ENCODE measurements at places on chromosomes 1 and 21.

DNA sequence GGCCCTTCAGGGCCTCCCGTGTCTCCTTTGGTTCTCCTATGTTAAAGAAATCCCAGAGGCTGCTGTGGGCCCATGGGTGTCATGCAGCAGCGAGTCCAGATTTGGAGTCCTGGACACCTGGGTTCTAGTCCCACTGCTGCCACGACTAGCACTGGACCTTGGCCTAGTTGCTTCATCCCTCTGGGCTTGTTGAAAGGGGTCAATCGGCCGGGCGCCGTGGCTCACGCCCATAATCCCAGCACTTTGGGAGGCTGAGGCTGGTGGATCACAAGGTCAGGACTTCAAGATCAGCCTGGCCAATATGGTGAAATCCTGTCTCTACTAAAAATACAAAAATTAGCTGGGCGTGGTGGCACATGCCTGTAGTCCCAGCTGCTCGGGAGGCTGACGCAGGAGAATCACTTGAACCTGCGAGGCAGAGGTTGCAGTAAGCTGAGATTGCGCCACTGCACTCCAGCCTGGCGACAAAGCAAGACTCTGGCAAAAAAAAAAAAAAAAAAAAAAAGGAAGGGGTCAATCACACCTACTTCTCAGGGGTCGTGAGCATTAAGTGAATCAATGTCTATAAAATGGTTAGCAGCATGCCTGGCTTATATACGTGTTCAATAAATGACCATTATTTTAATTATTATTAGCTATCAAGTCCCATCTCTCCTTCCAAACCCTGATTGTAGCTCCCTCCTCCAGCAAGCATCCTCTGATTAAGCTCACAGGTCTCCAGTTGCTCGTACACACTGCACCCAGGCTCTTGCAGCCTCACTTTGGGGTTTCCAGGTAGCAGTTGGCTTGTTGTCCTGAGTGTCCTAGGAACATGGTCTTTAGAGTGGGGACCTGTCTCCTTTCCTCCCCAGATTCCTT, 43.8 kb downstream of the KIRREL1 start:
- no peak for DNase-seq

- no peak for DNase-seq
Observed at GRCh38 chr1:182952677-182953444, at the start of gene SHCBP1L. SHCBP1L (minus strand) TSS chr1:182953166; CDS start chr1:182953133, 33 bp downstream.

GRCh38 chr1:197062692-197063091, 4.4 kb downstream of the F13B start:
- no peak for DNase-seq

GRCh38 chr1:228178737-228179684, 13.4 kb downstream of the IBA57 start:
- DNase-seq = no peak

- no peak for DNase-seq
Observed at GRCh38 chr1:219784660-219785381, 143.5 kb downstream of the SLC30A10 start.

DNA sequence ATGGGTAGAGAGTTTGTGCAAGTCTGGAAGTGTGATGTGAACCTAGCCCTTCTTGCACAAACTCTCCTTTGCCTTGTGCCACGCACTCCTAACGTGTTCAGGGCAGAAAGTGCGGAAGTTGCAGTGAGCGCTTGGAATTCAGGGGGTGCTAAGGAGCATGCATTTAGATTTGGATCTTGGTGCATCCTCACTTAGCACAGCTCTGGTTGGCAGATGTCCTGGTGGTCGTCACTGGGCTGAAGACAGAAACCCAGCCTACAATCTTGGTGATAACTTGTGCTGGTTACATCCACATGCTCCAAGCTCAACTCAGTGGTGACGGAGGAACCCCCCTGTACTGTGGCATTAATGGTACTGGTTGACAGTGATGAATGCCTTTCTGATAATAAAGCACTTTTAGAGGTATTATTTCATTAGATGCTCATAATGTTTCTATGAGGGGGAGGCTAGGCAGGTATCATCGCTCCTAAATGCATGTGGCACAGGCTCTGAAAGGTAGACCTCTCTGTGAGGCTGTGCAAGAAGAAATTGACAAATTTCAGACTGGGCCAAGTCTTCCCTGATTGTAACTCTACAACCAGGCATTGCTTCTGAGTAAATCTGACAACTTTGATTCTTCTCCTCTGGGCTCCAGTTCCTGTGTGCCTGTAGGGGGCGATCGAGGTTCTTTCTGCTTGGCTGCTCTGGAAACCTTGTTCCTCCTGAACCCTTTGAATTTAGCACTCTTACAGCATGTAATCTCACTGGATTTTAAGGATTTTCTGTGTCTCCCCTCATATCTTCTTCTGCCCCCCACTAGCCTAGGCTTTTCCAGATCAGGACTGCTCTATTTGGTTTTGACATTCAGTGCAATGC, 40.6 kb downstream of the MAPKAPK2 start:
- peak; percentile 65 for DNase-seq

GRCh38 chr1:91406773-91407389, 2.2 kb upstream of the HFM1 start:
- no peak for DNase-seq

GRCh38 chr1:185645686-185646085, 88.5 kb upstream of the HMCN1 start:
- DNase-seq = no peak

DNA sequence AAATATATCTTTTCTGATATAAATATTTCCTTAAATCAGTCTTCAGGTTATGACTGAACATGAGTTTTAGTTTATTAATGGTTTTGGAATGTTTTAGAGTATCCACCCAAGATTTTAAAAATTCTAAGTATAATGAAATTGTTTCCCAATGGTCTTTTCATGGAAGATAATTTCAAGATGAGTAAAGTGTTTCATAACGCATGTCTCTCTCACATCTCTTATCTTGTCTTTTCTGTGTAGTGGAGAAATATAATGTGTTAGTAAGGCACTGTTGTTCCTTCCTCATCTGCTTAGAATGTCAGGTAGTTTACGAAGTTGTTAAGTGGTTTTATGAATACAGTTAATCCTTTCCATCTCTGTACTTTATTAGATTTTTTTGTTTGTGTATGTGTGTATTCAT, 49.6 kb downstream of the PLA2G4A start:
- no peak for DNase-seq

DNA sequence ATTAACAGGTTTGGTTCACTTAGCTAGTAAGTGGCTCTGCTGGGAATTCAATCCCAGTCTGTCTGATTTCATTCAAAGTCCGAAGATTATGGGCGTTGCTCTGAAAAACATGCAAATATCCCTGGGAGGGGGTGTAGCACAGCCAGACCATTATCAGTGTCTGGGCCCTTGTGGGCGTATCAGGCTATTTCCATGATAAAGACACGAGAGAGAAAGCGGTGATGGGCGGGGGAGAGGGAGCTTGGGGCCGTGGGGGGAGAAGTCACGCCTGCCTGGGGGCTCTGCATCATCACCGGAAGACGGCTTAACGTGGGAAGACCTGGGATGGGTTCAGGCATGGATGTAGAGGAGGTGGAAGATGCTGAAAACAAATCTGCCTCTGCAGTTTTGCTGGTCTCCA, 25.8 kb downstream of the IL6R start:
- no peak for DNase-seq

DNA sequence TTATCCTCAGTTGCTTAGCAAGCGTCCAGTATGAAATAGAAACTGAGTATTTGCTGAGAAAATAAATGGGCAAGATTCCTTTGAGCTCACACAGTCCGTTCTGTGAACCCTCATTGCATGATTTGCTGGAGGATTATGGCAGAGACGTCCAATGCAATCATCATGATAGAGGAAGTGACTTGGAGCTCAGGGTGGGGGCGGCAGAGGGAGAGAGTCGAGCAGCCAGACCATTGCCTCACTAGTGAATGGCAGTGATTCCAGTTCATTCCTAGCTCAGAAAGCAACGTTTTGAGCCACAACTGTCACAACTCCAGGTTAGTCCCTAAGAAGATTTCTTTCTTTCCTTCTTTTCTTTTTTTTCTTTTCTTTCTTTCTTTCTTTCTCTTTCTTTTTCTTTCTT, 27.5 kb upstream of the COL9A2 start:
- DNase-seq = no peak

- DNase-seq = no peak
Observed at GRCh38 chr1:9151328-9151860, 22.5 kb upstream of the GPR157 start.

DNA sequence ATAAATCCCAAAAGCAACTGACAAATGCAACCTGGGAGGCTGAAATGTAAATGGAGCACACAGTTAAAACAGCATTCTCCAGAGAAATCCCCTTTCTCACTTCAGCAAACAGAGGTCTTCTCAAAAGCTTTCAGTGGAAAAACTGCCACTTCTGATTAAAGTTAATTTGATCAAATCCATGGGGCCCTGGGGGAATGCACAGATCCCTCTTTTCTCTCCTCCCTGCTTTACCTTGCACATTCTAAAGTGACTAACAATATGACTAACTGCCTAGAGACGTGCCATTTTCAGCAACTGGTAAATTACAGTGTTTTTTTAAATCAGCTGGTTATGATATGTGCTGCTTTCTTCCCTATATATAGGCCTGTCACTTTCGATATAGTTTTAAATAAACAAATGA, 142.5 kb downstream of the RERE start:
- DNase-seq = no peak

- DNase-seq = no peak
Observed at GRCh38 chr1:157115851-157116736, 16.5 kb upstream of the ETV3L start.

GRCh38 chr1:99181892-99182291, 82.4 kb upstream of the PLPPR4 start:
- DNase-seq = no peak

- DNase-seq = no peak
Observed at GRCh38 chr21:38095220-38095619, 161.6 kb upstream of the KCNJ15 start.

- DNase-seq = peak; percentile 61
Observed at GRCh38 chr1:160726498-160727315, 12.3 kb upstream of the SLAMF7 start.

- no peak for DNase-seq
Observed at GRCh38 chr1:81811757-81812371, 11.1 kb downstream of the ADGRL2 start.

DNA sequence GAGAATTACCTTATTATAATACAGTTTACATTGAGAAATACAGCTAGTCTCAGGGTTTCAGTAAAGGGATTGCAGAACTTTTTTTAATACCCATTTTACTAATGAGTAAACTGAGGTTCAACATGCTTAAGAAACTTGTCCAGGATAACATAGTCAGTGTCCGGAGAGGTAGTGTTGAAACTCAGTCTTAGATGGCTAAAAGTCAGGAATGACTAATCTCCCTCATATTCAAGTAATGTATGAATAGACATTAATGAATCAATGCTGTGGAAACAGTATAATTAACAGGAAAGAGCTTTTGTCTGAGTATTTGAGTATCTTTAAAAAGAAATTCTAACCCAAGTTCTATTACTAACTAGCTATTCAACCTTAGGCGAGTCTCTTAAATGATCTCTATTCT, 397.6 kb downstream of the PLA2G4A start:
- DNase-seq = no peak

- DNase-seq = no peak
Observed at GRCh38 chr1:172108161-172108893, 267.0 kb downstream of the DNM3 start.

- DNase-seq = no peak
Observed at GRCh38 chr1:171126504-171126903, 35.8 kb downstream of the FMO3 start.

DNA sequence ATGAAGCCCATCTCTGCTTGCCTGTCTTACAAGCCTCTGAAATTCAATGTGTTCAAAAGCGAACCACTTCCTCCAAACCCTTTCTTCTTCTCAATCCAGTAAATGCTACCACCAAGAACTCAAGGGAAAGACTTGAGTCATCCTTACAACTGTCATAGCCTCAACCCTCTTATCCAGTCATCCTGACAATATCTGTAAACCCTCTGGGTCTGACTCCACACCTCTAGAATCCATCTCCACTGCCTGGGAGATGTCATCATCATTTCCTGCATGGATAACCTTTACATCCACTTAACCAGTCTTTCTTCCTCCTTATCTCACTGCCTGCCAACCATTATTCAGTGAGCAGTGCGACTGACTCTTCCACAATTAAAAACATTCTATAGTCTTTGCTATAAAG, 441.1 kb downstream of the SETD4 start:
- DNase-seq = no peak

DNA sequence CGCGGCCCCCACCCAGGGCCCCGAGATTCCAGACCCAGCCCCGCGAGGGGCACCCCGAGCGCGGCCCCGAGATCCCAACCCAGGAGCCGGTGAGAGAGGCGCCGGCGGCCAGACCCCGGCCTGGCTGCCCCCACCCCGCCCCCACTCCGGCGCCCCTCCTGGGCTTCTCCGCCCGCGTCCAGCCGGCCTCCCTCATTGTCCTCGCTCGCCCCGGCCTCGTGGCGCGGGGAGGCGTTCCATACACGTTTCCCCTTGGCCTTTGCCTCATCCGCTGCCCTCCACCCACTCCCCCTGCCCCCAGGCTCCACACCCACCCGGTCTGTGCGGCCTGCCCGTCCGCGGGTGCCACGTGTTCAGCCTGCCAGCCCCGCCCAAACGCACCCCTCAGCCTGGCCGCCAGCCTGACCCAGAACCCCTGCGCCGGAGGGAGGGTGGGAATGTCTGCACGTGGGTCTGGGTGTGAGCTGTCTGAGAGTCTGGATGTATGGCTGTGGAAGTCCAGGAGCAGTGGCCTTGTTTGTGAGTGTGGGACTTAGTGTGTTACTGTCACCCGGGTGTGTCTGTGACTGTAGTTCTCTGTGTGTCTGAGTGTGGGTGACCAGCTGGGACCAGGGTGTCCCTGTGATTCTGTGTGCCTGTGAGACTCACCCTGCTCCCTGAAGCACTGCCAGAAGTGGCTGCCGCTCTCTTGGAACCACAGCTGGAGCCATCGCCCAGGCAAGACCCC, 681 bp downstream of the B4GALT2 start:
- DNase-seq = peak; percentile 69

DNA sequence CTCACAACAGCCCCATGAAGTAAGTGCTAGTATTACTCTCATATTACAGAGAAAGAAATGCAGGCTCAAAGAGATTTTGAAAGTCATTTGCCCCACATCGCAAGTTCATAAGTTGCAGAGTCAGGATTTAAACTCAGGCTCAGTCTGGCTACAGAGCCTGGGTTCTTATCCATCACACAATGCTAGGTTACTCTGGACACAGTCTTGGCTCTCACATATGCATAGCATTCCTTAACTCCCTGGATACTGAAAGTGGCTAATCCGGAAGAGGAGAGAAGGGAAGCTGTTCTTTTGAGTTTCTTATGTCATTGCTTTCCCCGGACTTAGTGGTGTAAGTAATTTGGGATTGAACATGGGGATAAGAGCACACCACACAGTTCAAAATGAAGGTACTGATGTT, 357.4 kb upstream of the PLXNA2 start:
- DNase-seq = no peak

DNA sequence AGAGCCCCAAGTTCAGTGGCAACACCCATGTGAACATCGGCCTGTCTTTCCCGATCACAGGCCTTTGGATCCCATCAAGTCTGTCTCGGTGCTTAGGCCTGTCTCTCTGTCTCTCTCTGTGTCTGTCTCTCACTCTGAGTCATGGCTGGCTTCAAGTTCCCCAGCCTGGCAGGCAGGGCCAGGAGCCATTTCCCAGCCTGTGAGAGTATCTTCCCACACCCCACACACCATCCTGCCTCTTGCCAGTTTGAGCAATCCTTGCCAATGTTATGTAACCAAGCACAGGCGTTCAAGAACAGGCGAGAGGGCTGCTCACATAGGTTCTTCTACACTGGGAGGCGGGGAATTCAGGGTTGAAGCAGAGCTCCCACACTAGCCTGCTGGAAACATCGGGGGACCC, 70.0 kb upstream of the TMEM51 start:
- DNase-seq = no peak

All from activated T-cell treated with anti-CD3 and anti-CD28 coated beads, Interleukin-2, amount 50 U/mL, for 24 hours (primary cell).